ENCODE measurements at places on chromosomes 5 and 9.

DNA sequence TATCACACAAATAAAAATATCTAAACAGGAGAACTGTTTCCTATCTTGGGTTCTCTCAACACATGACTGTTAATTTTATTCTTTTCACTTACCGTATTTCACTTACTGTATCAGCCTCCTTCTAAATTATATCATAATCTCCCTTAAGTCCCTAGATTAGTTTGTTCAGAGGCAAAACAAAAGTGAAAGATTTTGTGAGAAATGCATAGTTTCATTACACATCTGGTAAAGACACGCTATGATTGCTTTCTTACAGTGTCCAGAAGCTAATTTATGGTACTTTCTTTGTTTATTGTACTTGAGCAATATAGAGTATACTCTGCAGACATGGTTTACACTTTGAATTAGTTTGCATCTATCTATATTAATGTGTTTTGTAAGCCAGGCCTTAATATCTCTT lies 159.7 kb upstream of the TLX3 start:
- no peak for DNase-seq

DNA sequence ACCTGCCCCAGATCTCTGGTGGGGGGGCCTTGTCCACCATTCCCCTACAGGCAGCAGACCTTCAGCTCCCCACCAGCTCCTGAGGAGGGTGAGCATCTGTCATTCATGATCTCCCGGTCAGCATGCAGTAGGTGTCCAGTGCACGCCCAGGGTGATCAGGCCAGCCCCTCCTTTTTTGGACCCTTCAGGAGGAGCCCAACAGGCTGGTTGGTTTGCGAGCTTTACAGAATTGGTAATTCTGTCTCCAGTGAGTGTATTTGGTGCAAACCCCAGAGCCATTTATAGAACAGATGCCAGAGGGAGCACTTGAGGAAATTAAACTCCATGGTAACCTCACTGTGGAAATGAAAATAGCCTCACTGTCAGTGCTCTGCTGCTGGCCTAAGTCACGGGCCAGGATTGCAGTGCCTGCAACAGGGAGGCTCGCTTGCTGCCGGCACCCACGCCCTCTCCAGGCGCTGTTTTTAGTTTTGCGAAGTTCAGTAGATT lies 23.4 kb downstream of the WNK2 start:
- no peak for DNase-seq

GRCh38 chr9:75418518-75418917 lies 330.2 kb downstream of the OSTF1 start:
- no peak for DNase-seq

- DNase-seq: no peak
These were observed 19.3 kb upstream of the ORM1 start for GRCh38 chr9:114303571-114303970.

GRCh38 chr9:23598994-23599393 lies 227.0 kb downstream of the ELAVL2 start:
- no peak for DNase-seq

DNA sequence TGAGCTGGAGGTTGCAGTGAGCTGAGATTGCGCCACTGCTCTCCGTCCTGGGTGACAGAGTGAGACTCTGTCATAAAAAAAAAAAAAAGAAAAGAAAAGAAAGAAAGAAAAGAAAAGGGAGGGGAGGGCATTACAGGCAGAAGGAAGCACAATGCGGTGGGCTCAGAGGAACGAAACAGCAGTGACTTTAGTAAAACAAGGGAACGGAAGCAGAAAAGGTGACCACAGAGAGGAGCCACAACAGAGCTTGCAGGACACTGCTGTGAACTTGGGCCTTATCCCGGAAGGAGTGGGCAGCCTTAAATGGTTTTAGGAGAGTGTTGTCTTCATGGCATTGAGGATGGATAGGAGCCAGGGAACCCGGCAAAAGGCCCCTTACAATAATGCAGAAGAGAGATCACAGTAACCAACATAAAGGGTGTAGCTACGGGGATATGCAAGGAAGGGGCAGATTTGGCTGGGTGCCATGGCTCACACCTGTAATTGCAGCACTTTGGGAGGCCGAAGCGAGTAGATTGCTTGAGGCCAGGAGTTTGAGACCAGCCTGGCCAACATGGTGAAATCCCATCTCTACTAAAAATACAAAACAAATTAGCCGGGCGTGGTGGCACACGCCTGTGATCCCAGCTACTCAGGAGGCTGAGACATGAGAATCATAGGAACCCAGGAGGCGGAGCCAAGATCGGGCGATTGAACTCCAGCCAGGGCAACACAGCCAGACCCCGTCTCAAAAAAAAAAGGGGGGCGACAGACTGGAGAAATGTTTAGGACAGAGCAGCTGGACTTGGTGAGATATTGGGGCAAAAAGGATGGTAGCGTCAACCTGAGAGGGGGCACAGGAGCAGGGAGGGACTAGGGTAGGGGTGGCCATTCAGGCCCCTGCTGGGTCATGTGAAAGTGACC lies 83.9 kb upstream of the ZBTB43 start:
- DNase-seq: no peak

GRCh38 chr5:175202463-175203068 lies 241.4 kb downstream of the DRD1 start:
- DNase-seq: no peak

DNA sequence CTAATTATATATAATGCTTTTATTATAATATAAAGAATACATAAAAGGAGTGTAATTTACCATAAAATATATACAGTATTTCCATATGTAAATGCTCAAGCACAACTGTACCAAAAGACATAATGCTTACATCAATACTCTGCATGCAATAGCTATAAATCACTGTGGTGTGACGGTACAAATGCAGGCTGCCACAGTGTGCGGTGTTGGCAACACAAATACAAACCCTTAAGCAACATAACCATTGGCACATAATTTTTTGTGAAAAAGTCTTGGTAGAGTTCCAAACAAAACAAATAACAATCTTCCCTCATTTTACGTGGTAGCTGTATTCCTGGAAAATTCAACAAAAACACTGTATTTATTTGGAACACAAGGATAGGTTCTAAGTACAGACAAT lies 1.9 kb upstream of the SHISAL2B start:
- DNase-seq: no peak

- DNase-seq: no peak
These were observed 28.1 kb downstream of the TMOD1 start for GRCh38 chr9:97529363-97530076.

DNA sequence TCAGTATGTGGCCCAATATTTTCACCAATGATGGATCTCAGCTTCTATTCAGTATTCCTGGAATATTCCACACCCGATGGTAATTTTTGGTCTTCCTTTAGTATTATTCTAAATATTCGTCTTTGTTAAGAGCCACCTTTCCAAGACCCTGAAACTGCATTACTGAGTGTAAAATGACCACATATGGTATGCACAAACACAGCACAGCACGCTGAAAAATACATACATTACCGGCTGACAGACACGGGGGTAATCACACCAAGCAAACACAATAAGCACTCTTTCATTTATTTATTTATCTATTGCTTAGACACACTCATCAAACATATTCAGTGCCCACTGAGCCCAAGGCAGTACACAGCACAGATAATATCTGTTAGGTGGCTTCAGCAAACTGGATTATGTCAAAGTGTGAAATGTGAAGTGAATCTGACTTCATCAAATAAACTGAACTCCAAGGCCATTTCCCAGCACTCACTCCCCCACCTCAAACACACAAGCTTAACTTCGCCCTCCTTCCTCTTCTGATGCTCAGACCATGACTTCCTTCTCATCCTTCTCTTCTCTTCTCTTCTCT lies 1637.8 kb upstream of the C9orf72 start:
- no peak for DNase-seq

- no peak for DNase-seq
These were observed 537 bp downstream of the C8G start for GRCh38 chr9:136945333-136946227.

DNA sequence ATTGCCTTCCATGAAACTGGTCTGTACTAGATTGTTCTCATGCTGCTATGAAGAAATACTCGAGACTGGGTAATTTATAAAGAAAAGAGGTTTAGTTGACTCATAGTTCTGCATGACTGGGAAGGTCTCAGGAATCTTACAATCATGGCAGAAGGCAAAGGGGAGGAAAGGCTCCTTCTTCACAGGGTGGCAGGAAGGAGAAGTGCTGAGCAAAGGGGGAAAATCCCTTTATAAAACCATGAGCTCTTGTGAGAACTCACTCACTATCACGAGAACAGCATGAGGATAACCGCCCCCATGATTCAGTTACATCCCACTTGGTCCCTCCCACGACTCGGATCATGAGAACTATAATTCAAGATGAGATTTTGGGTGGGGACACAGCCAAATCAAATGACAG lies 163.2 kb downstream of the RFK start:
- no peak for DNase-seq

GRCh38 chr9:116342941-116343340 lies 189.3 kb downstream of the PAPPA start:
- no peak for DNase-seq

DNA sequence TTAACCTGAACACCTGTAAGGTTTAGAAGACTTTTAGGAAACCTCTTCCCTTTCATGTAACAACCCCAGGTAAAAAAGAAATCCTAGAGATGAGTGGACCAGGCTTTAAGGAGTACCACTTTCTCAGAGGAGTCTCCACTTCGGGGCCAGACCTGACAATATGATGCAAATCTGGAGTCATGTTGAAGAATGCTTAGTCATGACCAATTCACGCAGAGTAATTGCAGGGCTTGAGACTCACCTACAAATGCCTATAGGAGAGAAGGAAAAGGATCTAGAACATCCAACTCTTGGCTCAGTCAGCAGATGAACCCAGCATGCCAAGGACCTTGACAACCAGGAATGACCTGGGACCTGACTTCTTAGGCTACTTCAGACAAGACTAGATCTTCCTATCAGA lies 235.4 kb downstream of the DOCK8 start:
- no peak for DNase-seq

DNA sequence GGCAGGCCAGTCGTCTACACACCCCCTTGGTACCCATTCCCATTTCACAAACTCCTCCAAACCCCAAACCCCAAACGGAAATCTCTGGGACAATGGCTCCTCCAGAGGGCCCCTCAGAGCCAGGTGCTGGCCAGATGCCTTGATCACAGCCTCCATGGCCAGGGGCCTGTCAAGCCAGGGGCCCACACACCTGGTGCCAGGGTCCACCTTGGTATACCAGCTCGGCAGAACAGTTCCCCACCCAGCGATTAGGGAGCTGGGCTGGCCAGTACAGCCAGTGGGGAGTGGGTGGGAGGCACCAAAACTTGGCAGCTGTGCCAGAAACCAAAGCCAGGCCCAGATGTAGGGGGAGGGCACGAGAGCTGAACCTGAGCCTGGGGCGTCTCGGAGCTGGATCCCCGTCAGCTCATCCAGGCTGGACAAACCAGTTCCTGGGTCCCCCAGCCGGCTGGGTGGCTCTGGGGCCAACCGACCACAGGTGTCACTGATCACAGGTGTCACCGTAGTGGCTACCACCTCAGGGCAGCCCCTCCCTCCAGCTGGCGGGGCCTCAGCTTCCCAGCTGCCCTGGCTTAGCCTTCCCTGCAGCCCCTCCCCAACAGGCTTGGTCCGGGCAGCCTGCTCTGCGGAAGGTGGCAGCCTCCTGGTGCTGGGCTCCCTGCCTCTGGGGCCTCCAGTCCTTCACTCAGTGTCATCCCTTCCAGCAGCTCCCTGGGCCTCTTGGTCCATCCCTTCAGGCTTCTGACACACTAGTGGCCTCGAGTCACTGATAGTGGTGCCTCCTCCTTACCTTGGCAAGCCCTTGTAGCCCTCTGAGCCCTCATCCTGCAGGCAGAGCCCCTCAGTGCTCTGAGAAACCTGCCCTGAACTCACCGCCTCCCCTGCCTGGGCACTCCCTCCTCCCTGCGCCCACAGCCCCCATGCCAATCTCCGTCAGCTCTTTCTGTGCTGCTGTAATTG lies 6.6 kb upstream of the RMND5B start:
- DNase-seq: no peak

DNA sequence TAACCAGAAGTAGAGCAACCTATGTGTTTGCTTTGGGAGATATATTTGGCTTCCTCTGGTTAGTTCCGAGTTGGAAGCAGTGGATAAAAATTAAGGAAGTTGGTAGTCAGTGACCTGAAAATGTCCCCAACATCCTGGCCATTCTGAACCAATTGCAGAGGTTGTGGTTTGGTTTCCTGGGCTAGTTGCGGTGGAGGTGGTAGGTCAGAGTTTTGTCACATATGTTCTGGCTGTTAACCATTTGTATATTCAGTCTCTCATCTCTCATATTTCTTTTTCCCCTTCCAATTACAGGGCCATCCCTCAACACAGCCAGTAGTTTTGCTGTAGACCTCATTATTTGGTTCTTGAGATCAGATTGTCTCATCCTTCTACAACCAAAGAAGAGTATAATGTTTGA lies 1026.9 kb downstream of the PTPRD start:
- DNase-seq: no peak

DNA sequence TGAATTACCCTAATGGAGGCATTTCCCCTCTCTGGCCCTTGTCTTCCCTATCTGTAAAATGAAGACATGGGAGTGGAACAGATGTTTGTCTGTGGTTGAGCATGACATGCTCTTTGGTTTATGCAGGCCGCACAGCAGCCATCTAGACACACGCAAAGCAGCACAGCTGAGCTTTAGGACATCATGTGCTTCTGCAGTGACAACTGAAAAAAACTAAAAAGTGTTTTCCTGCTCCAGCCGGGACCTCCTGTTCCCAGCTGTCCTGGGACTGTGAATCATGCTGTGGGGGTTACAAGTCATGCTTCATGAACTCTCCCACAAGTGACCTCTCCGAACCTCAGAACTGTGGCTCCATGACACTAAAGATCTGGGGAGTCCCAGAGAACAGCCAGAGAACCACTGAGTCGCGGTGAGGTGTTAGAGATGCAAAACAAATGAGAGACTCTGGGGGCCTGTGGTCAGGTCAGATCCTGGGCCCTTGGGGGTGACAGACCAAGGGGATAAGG lies 1.7 kb downstream of the SMIM3 start:
- no peak for DNase-seq
